AG04450 (cell line): ENCODE measurements at places on chromosomes 1 and 21.

DNA sequence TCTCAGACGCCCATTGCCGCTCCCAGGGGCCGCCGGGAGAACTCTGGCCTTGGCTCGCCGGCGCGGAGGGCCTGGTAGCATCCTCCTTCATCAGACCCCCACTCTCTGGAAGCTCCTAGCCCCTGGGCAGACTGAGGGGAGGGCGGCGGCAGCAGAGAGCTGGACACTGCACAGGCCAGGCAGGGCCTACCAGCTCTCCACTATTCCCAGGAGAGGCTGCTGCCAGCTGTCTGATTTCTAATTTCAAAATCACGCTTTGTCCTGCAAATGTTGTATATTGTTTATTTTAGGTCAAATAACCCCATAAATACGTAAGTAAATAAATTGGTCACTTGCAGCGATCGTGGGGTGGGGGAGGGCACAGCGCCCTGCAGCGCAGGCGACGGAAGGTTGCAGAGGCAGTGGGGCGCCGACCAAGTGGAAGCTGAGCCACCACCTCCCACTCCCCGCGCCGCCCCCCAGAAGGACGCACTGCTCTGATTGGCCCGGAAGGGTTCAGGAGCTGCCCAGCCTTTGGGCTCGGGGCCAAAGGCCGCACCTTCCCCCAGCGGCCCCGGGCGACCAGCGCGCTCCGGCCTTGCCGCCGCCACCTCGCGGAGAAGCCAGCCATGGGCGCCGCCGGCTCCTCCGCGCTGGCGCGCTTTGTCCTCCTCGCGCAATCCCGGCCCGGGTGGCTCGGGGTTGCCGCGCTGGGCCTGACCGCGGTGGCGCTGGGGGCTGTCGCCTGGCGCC lies at the start of gene MTARC1:
TSS of gene MTARC1 (plus strand) at position 577 of the 732 bp plus-strand sequence. CDS start at position 609, 32 bp downstream.
- no peak for DNase-seq

DNA sequence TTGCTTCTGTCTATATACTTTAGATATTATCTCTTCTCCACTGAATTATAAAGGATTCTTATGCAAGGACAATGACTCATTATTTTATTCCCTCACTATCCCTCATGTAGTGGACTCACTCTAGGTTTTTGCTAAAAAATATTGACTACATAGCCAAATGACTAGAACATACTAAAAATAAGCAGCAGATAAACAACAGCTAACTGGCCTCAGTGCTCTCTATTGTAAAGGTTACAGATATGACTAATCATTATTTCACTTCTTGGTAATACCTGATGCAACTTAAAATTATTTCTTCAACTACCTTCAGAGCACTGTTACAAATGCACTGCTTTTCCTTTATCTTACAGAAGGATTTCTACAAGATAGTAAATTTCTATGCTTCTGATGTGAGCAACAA lies 147.6 kb upstream of the DEPDC1 start:
- DNase-seq, result no peak

DNA sequence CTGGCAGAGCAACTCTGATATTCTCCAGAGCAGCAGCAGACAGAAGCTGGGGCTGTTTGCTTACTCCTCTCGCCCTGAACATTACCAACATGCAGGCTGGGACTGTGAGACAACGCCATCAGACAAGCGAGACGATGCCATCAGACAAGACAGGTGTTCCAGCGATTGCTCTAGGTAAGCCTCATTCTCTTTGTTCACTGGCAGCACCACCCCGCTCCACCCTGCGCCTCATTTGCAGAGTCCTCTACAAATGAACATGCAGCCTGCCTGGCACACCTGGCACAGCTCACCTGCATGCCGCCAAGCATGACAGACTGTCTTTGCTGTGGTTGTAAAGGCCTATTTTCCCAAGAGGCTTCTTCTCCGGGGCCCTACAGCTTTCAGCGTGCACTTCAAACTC lies 346.2 kb downstream of the SMYD3 start:
- DNase-seq, result no peak

- no peak for DNase-seq
These were observed 55.8 kb upstream of the GPR88 start for GRCh38 chr1:100482167-100482566.

DNA sequence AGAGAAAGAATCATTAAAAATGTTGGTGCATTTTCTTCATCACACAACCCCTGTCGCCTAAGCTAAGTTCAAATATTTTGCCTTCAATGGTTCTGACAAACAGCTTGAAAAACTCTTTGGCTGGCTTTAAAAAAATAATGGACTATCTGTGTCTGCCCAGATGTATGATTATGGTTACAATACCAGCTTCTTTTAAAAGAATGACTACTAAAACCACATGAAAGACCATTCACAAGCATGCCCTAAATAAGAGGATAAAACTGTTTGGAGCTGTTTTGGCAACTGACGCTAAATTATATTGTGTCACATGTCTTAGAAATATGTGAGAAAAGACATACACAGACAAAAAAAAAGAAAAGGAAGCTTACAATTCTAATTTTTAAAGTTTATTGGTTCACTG lies 23.7 kb upstream of the PLPPR4 start:
- DNase-seq, result no peak

GRCh38 chr1:227994632-227995300 lies 12.0 kb upstream of the WNT3A start:
- no peak for DNase-seq

- no peak for DNase-seq
These were observed 16.7 kb upstream of the TRIM63 start for GRCh38 chr1:26084091-26084561.

DNA sequence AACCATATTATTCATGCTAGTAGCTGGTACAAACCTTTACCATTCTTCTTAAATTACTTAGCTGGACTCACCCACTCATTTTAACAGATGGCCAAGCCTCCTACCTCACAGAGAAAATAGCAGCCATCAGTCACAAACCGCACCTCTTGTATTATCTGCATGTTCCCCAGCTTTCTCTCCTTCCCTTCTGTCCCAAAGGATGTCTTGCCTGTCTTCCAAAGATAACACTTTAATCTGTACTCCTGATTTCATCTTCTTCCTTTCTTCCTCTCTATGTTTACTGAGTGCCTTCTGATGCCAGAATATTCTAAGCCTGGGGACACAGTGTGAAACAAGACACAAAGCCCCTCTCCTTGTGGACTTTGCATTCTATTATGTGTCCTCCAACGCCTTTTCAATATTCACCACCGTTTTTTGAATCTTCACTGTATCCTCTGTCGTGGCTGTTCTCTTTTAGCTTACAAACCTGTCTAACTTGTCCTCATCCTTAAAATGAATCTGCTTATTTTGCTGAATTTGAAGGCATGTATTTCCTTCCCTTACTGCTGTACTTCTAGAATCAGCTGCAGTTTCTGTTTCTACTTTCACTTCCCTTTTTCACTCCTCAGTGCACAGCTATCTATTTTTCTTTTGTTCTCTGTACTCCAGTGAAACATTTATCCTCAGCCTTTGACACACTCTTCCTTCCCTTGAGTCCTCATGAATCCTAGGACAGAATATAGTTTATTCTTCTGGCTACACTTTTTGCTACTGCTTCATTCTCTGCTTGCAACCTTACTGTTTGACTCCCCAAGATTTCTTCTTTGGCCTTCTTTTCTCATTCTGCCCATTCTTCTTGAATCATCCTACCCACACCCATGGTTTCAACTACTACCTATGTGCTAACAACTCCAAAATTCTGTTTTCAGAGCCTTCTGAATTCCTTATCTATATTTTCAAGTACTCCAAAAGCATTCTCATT lies 216.9 kb upstream of the SAMSN1 start:
- DNase-seq, result no peak

- DNase-seq, result no peak
These were observed 2.0 kb downstream of the RPRD2 start for GRCh38 chr1:150365941-150366340.

GRCh38 chr1:161930064-161930463 lies 93.6 kb downstream of the OLFML2B start:
- no peak for DNase-seq

- DNase-seq, result no peak
These were observed 38.3 kb upstream of the GBP5 start for GRCh38 chr1:89310976-89311375.

GRCh38 chr1:214303141-214303930 lies 22.4 kb downstream of the SMYD2 start:
- DNase-seq, result no peak

DNA sequence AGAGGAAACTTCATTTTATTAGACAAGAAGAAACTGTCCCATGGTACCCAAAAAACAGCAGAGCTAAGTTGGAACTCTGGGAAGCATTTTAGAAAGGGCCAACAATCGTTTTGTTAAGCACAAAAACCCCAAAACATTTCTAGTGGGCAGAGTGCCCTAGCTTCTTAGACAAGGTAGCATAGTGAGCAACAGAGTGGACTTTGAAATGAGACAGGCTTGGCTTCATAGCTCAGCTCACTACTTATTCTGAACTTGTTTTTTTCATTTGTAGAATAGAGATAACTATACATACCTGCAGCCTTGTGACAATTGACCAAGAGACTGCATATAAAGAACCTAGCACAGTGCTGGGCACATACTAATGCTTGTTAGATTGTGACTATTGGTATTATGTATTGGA lies 50.1 kb downstream of the HLX start:
- no peak for DNase-seq

DNA sequence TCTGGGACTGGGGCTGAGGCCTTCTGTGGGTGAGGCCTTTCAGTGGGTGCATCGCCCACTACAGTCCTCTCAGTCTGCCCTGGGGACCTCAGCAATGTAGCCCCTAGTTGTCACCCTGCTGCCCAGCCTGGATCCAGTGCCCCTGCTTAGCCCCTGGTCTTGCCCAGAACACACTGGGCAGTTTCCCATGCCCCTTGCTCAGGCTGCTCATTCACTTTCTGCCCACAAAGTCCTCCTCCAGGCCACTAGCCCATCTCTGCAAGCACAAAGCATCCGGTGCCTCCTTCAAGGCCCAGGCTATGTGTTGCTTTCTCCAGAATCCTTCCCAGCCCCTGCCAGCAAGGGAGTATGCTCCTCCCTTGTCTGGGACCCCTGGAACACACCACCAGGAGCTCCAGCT lies 5.4 kb upstream of the ADORA1 start:
- DNase-seq, result no peak

DNA sequence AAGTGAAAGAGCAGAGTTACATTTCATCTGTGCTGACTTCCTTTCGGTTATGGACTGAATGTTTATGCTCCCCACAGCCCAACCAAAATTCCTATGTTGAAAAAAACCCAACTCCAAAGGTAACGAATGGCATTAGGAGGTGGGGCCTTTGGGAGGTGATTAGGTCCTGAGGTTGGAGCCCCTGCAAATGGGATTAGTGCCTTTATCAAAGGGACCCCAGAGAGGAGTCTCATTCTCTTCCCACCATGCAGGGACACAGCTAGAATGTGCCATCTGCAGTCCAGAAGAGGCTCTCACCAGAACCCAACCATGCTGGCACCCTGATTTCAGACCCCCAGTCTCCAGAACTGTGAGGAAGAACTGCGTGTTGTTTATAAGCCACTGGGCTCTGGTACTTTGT lies 199.3 kb downstream of the TOMM20 start:
- DNase-seq, result no peak

GRCh38 chr1:168050307-168050706 lies 86.4 kb downstream of the GPR161 start:
- no peak for DNase-seq

DNA sequence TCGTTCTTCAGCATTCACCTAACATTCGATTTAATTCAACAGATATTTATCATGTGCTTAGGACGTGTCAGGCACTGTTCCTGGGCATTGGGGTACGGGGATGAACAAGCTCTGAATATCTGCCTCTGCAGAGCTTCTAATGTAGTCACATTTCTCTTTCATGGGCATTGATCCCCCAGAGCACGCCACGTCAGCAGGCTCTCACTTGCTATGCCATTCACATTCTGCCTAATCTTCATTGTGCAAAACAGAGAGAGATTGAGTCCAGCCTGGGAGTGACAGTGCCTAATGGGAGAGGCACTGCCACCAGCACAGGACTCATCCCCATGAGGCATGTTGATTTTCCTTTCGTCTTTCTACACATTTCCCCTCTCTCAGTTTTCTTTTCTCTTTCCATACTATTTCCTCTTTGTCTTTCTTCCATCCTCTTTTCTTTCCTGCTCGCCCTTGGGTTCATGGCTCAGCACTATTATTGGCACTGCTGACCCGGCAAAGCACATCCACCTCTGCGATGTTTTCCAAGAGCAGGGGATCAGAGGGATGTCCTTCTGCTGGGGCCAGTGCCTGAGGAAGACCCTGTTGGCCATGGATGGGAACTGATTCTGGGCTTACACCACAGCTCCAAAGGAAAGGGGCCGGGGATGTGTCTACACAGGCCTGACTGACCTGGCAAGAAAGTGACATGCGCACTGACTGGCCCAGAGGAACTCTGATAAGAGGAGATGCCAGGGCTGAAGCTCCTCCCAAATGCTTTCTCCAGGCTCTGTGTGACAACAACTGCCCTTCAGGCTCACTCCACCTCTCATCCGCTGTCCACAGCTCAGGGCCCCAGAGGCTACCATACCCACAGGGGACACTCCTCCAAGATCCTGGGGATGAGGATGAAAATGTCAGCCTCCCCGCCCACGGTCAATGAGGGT lies 195.9 kb downstream of the TOMM20 start:
- no peak for DNase-seq
